ENCODE measurements at places on chromosomes 16 and 17.
A peak's percentile ranks its signal among the peaks of the same experiment; 100 is the strongest.

DNA sequence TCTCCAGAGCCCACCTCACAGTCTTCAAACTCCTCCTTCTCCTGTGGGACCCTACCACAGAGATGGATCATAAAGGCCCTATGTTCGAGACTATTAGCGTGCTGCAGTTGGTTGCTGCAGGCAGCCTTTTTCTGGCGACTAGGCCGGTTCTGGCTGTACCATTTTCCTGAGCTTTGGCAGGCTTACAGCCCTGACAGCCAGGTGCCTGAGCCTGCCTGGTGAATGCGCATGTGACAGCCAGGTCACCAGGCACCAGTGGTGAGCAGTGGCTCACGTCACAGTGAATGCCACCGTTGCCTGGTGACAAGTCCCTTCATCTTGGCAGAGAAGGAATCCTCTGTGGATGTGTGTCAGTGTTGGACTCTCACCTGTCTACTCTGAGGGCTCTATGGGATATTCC is 978.8 kb downstream of the KCNJ18 start:
- no peak for DNase-seq

DNA sequence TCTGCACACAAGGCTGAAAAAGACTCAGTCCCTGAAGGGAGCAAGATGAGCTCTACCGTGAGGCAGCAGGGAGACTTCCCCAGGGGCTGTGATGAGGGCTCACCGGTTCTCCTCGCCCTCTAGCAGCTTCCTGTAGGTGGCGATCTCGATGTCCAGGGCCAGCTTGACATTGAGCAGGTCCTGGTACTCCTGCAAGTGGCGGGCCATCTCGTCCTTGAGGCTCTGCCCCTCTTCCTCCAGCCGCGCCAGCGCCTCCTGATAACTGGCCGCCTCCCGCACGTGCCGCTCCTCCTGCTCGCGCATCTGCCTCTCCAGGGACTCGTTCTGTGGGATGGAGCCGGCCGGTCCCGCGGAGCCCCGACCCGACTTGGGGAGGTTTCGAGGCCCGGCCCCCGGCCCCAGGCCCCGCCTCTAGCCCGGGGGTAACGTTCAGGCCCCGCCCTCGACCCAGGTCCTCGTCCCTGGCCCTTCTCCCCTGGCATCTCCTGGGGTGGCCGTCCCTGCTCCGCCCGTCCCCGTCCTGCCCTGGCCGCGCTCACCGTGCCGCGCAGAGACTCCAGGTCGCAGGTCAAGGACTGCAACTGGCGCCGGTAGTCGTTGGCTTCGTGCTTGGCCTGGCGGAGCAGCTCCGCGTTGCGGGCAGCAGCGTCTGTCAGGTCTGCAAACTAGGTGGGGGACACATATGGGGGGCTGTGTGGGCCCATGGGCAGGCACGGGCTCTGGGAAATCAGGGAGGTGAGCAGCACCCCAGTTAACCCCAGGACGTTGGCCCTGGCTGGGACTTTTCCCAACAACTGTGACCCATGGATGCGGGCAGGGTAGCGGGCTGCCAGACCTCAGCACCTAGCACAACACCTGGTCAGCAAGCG is 3.9 kb downstream of the GFAP start:
- DNase-seq, result peak; percentile 27

- DNase-seq, result no peak
Observed at GRCh38 chr17:81044764-81045589, 10.0 kb downstream of the BAIAP2 start.

- DNase-seq, result no peak
Observed at GRCh38 chr16:52404546-52404945, 142.4 kb downstream of the TOX3 start.

DNA sequence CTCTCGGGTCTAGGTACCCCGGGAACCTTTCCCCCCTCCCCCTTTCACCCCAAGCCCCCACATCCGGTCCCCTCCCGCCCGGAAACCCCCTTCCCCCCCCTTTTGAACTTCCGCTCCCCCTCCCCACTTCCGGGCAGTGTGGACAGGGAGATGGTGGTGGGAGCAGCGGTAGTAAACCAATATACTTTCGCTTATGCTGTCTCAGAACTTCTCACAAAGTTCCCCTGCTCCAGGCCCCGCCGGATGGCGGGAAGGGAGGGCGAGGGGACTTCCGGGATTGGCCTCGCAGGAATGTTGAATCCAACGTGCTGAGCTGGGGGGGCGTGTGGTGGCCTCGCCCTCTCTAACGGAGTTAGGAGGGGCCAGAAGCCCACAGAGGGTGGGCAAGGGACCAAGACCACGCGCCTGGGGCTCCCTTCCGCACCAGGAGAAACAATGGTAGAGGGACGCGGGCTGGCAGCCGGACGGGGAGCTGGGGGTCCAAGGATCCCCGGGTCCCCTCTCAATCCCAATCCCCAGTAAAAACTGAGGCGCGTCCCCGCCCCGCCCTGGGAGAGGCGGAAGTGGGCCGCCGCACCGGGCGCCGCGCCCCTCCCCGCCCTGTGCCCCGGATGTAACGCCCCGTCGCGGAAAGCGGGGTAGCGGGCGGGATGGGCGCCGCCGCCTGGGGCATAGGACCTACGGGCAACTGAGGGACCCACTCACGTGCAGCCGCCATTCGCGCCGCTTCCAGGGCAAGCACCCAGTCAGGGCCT is 742 bp downstream of the PFN1 start:
- DNase-seq, result no peak

- DNase-seq, result no peak
Observed at GRCh38 chr16:70267516-70267915, 15.8 kb upstream of the EXOSC6 start.

GRCh38 chr16:58421529-58421928 is 29.3 kb downstream of the GINS3 start:
- no peak for DNase-seq

DNA sequence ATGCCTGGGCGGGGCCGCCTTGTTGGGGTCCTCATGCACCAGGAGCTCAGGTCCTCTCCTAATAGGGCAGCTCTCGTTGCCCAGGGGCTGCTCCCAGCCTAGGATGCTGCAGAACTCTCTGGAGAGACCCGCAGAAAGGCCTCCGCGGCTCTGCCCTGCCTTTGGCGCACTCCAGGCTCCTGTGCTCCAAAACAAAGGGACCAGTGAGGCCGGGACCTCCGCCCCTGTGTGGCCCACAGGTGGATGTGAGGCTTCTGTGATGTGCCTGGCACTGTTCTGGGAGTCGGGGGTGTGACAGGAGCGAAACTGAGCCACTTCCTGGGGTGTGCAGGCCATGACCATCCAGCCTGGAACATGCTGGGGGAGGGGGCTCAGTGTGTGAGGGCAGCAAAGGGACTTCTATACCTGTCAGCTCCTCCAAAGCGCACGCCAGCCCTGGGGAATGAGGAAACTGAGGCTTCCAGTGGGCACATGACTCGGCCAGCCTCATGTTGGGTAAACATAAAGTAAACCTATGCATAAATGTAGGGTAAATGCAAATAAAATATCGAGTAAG is 153.2 kb downstream of the IRF8 start:
- DNase-seq, result no peak

GRCh38 chr17:81966343-81967243 is 5.6 kb upstream of the NOTUM start:
- DNase-seq, result no peak

DNA sequence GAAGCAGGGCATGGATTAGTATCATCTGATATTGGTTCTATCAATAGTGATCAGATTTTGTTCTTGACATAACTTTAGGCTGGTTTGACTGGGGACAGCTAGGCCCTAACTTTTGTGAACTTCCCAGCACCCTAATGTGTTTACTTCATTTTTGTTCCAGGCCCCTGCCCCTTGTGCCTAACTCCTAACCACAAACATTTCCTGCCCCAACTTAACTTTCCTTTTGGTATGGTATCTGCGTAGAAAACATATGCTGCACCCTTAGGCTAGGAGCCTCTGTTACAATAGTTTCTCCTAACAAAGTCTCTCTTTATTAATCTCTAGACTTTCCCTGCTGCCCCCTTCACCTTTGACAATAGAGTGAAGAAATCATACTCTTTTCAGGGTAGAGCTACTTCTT is 2.5 kb downstream of the ADPRM start:
- no peak for DNase-seq

DNA sequence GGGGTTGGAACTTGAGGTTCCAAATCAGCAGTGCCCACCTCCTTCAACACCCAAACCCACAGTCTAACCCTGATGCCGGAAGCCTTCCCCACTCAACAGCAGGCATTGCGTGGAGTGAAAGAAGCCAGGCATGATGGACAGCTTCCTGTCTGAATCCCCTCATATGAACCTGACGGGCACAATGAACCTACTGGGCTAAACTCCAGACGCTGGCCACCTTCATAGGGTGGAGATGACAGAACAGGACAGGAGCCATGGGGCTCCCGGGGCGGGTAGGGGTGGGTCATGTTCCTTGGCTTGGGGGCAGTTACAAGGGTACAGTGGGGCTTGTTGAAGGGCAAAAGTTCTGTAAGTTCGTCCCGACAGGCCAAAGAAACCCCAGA is 460 bp upstream of the HSBP1 start:
- DNase-seq, result no peak

DNA sequence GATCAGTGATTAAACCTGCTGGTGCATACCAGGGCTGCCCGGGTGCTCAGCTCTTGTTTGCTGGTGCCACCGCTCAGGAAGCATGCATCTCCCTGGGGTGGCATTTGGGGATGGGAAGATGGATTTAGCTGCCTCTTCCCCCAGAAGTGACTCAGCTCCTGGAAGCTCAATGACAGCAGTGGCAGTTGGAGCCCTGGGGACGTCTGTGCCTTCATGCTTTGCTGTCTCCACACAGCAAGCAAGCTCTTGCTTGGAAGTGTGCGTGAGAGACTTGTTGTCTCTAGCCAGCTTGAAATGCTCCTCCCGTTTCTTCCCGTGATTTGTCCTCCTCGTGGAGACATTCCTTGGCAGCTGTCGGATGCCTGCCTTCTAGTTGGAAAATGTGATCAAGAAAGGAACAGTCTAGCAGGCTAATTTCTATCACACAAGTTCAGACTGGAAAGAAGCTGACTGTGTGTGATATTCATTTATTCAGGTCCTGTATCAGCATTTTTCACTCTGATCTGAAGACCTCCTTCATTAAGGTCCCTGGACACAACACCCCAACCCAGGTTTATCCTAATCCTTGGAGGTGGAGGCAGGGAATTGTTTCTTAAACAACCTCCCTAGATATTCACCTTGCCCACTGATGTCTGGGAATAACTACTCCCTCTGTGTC is 73.0 kb downstream of the BMERB1 start:
- no peak for DNase-seq

- DNase-seq, result no peak
Observed at GRCh38 chr16:86635176-86635876, 57.0 kb downstream of the FOXL1 start.

GRCh38 chr17:70055000-70055399 is 20.0 kb upstream of the KCNJ16 start:
- no peak for DNase-seq

GRCh38 chr16:17439580-17439979 is 31.2 kb downstream of the XYLT1 start:
- DNase-seq, result no peak

- no peak for DNase-seq
Observed at GRCh38 chr16:86609115-86609514, 30.8 kb downstream of the FOXL1 start.

- DNase-seq, result no peak
Observed at GRCh38 chr16:4787627-4788482, at the start of gene SEPTIN12. SEPTIN12 (minus strand) TSS chr16:4788345; CDS start chr16:4787645, 700 bp downstream.

GRCh38 chr17:69213059-69213813 is 15.4 kb downstream of the ABCA10 start:
- DNase-seq, result no peak

GRCh38 chr17:75827308-75828075 is 16.7 kb downstream of the UNC13D start:
- peak; percentile 40 for DNase-seq

GRCh38 chr17:33233811-33234177 is 59.3 kb downstream of the ASIC2 start:
- no peak for DNase-seq

- no peak for DNase-seq
Observed at GRCh38 chr17:60989846-60990245, 312.2 kb downstream of the BCAS3 start.

DNA sequence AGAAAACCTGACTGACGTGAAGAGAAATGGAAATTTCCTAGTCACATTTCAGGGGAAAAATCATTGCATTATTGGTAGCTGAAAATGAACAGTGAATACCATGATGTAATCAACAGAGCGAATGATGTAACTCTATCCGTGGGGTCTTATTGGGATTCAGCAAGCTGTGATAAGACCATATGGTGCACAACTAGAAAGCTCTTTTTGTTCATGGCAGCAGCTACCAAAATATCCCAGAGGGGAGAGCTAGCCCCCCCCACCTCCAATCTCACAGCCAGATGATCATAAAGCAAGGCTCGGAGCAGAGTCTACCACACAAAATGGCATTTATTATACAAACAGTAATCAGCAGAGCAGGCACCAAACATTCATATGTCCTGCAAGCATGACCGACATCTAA is 22.2 kb upstream of the DNAH17 start:
- DNase-seq, result no peak

- no peak for DNase-seq
Observed at GRCh38 chr16:71693164-71693563, 31.3 kb downstream of the PHLPP2 start.

- DNase-seq, result no peak
Observed at GRCh38 chr17:42598905-42599304, 10.3 kb downstream of the RETREG3 start.

- no peak for DNase-seq
Observed at GRCh38 chr17:39118674-39119419, 32.6 kb downstream of the PLXDC1 start.

GRCh38 chr17:63694950-63695773 is 4.8 kb downstream of the LIMD2 start:
- DNase-seq, result no peak

GRCh38 chr16:81940781-81941560 is 70.3 kb downstream of the SDR42E1 start:
- DNase-seq, result no peak

- no peak for DNase-seq
Observed at GRCh38 chr17:78583091-78583490, 5.9 kb upstream of the DNAH17 start.

DNA sequence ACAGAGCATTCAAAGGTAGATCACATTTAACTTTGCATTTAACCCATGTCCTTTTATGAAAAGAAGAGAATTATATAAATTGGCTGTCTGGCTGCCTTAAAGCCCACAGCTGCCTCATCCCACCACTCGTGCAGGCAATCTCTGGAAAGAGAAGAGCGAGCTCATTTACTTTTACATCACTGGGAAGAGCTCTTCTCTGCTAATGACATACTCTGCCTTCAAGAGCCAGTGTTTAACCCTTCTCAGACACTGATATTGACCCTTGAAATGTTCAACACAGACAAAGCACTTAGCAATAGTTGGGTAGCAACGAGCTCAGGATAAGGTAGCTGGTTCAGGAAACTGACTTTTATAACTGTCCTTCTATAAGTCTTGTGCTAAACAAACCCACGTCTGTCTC is 6.8 kb downstream of the KRT38 start:
- DNase-seq, result no peak

DNA sequence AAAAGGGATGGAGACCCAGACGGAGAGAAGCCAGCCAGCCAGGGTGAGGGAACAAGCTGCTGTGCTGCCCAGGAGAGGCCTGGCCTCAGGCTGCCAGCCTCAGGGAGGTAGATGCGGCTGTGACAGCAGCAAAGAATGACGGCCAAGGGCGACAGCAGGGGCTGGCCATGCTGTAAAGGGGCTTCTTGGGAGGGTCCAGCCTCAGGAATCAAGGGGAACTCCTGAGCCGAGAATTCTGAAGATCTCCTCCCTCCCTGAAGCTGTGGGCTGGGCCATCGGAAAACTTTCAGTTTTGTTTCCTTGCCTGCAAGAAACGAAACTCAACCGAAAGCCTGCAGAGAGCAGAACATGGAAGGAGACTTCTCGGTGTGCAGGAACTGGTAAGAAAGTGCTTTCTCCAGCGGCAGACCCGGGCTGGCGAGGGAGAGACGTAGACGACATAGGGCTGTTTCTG is at the start of gene XAF1:
TSS of gene XAF1 (plus strand) at position 316 of the 454 bp plus-strand sequence. CDS start at position 349, 33 bp downstream.
- DNase-seq, result peak; percentile 36

- no peak for DNase-seq
Observed at GRCh38 chr16:19113577-19114358, at the start of gene ITPRIPL2. ITPRIPL2 (plus strand) TSS chr16:19113964; CDS start chr16:19114462, 498 bp downstream.

All from stimulated activated CD8-positive, alpha-beta memory T cell treated with anti-CD3 and anti-CD28 coated beads, Interleukin-7, amount 100 ng/mL, for 4 hours (primary cell).